GM12878 (cell line): ENCODE measurements at places on chromosomes 3 and 15. TPM values are rescaled to one million over a fixed set of nuclear protein-coding genes. Genes with fewer than 3 reads are reported as not detected.

Gene DPPA2
- not detected in 2 replicates for total RNA-seq

Gene MOBP
- 0.08 TPM in 1 of 2 replicates, not detected in the other for total RNA-seq

GRCh38 chr3:106215047-106215446 is 346.2 kb upstream of the CBLB start:
- no peak overlapping the region for H3K27ac ChIP-seq
- H3K4me3 ChIP-seq, result no peak overlapping the region
- no peak for DNase-seq
- no peaks in the 10 kb centered on the region for H3K27me3 ChIP-seq
- peaks cover 3% of the 10 kb centered on the region; the same call in 1 of the 2 replicates for H3K36me3 ChIP-seq

DNA sequence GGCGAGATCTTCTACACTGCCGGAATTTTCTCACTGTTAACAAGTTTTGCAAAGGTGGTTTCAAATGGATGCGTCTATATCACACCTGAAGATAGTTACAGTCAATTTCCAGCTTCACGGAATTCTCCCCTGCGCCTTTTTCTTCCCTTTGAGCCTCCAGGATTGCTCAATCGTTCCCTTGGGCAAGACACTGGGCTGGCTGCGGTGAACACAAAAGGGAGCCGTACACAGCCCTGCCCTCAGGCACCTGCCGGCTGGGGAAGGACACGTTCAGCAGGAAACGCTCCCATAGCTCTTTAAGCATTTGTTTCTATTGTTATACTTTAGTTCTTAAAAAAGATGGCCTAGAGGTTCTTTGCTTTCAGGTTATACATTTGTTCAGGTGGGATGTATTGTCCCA is 85.7 kb downstream of the C3orf70 start:
- no peak overlapping the region for H3K27ac ChIP-seq
- H3K27me3 ChIP-seq, result no peaks in the 10 kb centered on the region
- H3K4me3 ChIP-seq, result no peak overlapping the region
- no peaks in the 10 kb centered on the region for H3K36me3 ChIP-seq
- no peak for DNase-seq

DNA sequence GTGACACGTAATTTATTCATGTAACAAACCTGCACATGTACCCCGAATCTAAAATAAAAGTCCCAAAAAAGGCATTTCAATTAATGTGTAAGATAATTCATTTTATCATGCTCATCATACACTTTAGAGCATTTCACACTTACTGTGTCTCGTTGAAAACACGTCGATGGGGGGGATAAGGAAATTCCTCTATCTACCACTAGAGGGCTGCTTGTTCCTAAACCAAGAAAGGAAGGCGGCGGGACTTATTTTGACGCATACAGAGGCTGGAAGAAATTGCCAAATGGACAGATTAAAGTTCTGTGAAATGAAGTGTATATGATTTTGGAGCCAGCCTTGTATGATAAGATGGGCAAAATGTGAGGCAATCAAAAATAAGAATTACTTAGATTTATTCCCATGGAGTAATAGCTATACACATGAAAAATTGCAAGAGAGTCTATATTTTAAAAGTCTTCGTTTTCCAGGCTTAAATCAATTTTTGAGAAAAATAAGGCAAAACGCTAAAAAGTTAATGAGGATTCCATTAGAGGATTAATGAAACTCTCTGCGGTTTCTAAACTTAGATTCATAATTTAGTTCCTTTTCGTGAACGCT is 346.8 kb downstream of the CNTN3 start:
- no peaks in the 10 kb centered on the region for H3K4me1 ChIP-seq
- no peak overlapping the region for H3K4me3 ChIP-seq
- no peaks in the 10 kb centered on the region for H3K36me3 ChIP-seq
- no peak overlapping the region for H3K27ac ChIP-seq
- no peaks in the 10 kb centered on the region for H3K27me3 ChIP-seq
- no peak for DNase-seq

DNA sequence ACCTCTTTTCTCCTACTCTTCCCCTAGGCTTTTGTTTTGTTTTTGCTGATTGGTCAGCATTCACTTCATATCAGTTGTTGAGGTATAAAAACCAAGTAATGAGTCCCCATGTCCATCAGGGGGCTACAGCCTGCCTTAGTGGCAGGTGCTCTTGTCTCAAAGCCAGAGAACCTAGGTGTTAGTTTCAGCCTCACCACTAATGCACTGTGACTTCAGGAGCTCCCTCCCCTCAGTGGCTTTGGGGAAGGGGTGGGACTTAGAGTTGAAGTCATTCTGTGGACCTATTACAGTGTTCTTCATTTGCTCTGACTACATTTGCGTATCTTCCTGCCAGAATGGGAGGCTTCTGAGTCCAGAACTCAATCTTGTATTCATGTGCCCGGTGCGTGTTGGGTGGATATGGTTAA is 41.6 kb downstream of the NR2C2 start:
- peak; percentile 87 for DNase-seq
- H3K27me3 ChIP-seq, result no peaks in the 10 kb centered on the region
- no peaks in the 10 kb centered on the region for H3K4me1 ChIP-seq
- no peaks in the 10 kb centered on the region; the same call in 1 of the 2 replicates for H3K36me3 ChIP-seq

DNA sequence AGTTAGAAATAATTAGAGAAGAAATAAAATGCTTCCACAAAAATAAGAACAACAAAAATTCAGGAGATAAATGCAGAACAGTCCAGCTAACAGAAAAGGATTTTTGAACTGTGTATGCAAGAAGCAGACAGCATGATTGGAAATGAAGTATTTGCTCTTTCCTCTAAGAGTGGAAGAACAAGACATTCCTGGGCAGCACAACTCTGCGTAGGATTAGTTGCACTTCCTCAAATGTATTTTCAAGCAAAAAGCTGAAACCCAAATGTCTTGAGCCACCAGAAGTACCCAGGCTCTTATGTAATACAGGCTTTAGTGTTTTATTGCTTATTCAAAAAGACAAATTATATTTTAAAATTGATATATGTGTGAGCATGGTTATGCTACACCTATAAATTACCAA is 127.2 kb downstream of the ZBTB20 start:
- no peaks in the 10 kb centered on the region for H3K36me3 ChIP-seq
- H3K27me3 ChIP-seq, result no peaks in the 10 kb centered on the region
- H3K4me1 ChIP-seq, result peaks cover 6% of the 10 kb centered on the region
- H3K4me3 ChIP-seq, result no peak overlapping the region

- DNase-seq, result no peak
- no peak overlapping the region for H3K27ac ChIP-seq
- no peaks in the 10 kb centered on the region for H3K27me3 ChIP-seq
These were observed 37.0 kb downstream of the ETFA start for GRCh38 chr15:76274226-76274625.

DNA sequence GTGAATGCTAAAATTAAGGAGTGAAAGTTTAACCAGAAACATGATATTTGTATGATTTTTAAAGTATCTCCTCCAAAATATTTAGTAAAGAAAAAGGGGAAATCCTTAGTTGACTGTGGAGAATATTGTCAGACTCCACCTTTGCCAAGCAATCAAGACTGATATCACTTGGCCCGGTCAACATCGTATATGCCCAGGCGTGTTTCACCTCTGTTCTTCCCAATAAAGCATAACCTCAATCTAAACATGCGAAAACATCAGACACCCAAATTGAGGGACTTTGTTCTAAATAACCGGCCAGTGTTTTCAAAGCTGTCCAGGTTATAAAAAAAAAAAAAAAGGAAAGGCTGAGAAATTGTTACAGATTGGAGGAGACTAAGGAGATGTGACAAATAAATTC is 54.2 kb upstream of the PPP4R2 start:
- H3K4me1 ChIP-seq, result no peaks in the 10 kb centered on the region
- no peak for DNase-seq
- no peak overlapping the region for H3K4me3 ChIP-seq
- H3K27ac ChIP-seq, result no peak overlapping the region

- H3K36me3 ChIP-seq, result no peaks in the 10 kb centered on the region
- H3K4me3 ChIP-seq, result no peak overlapping the region
- no peak for DNase-seq
- no peaks in the 10 kb centered on the region for H3K27me3 ChIP-seq
- H3K27ac ChIP-seq, result no peak overlapping the region
- H3K4me1 ChIP-seq, result no peaks in the 10 kb centered on the region
These were observed 92.3 kb downstream of the FRMD5 start for GRCh38 chr15:44102675-44103254.

- no peak overlapping the region for H3K27ac ChIP-seq
- H3K27me3 ChIP-seq, result no peaks in the 10 kb centered on the region
- H3K36me3 ChIP-seq, result no peaks in the 10 kb centered on the region
- H3K4me3 ChIP-seq, result no peak overlapping the region
- no peak for DNase-seq
These were observed 87.6 kb upstream of the ACP3 start for GRCh38 chr3:132229641-132230040.

DNA sequence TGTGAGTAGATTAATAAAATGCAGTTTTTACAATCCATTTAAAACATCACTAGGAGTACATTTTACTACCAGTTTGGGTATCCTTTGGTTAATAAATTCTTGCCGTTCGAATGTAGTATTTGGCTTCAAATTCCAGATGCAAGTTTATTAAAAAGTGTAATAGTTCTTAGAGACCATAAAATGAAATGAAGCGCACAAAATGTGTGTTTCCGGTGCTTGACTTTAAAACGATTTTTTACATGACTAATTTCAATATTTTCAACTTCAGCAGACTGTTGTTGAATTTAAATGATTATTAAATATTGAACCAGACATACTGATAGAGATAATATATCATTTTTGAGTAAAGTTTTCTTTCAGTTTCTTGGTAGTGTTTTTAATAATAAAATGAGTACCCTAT is 138.4 kb upstream of the NAALADL2 start:
- no peak overlapping the region for H3K27ac ChIP-seq
- DNase-seq, result no peak
- H3K4me1 ChIP-seq, result no peaks in the 10 kb centered on the region
- H3K36me3 ChIP-seq, result no peaks in the 10 kb centered on the region
- H3K27me3 ChIP-seq, result no peaks in the 10 kb centered on the region
- H3K4me3 ChIP-seq, result no peak overlapping the region

Gene DHFR2
- total RNA-seq, result 4.2 and 5.4 TPM in 2 replicates

GRCh38 chr15:94075349-94075748 is 156.0 kb upstream of the MCTP2 start:
- H3K4me1 ChIP-seq, result no peaks in the 10 kb centered on the region
- no peak for DNase-seq
- no peaks in the 10 kb centered on the region for H3K27me3 ChIP-seq
- no peak overlapping the region for H3K4me3 ChIP-seq
- no peak overlapping the region for H3K27ac ChIP-seq
- no peaks in the 10 kb centered on the region for H3K36me3 ChIP-seq

DNA sequence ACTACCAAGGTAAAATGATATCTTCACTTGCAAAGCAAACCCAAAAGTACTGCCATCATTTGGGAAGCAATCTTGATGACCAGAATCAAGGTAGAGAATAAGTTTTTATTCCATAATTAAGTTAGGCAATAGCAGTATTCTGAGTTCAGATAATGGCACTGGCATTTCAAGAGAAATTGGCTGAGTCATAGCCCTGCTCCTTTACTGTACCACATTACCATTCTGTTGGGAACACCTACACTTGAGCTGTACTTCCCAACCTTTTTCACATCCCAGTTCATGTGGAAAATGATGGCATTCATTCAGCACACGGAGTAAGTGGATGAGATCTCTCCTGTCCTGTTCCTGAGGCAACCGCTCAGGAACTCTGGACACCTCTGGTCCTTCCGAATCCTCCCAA is 311.6 kb upstream of the TPRG1 start:
- no peaks in the 10 kb centered on the region for H3K36me3 ChIP-seq
- no peaks in the 10 kb centered on the region for H3K4me1 ChIP-seq
- no peaks in the 10 kb centered on the region for H3K27me3 ChIP-seq
- DNase-seq, result no peak
- no peak overlapping the region for H3K4me3 ChIP-seq
- H3K27ac ChIP-seq, result no peak overlapping the region

GRCh38 chr15:68580026-68580882 is 1.5 kb downstream of the CORO2B start:
- H3K27me3 ChIP-seq, result peaks cover 29% of the 10 kb centered on the region
- no peak overlapping the region for H3K4me3 ChIP-seq
- no peak overlapping the region for H3K27ac ChIP-seq
- no peak for DNase-seq
- no peaks in the 10 kb centered on the region for H3K4me1 ChIP-seq

Gene ZFAND6
- total RNA-seq, result 71.2 and 78.9 TPM in 2 replicates

DNA sequence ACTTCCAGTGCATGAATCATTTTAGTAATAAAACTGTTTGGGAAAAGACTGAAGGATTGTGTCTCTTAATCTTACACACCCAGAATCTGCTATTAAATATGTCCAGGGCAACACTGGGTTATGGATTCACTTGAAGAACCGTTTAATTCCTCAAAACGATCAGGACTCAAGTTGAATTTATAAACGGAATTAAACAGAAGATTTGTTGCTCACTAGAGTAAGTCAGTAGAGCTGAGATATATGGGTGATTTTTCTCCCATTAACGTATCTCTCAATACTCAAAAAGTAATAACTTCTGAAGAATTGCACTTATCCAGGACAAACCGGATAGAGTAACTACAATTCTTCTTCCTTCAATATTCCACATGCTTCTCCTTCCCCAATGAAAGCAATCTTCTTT is 41.1 kb upstream of the LIPC start:
- no peaks in the 10 kb centered on the region for H3K27me3 ChIP-seq
- no peak overlapping the region for H3K4me3 ChIP-seq
- DNase-seq, result no peak
- H3K27ac ChIP-seq, result no peak overlapping the region
- no peaks in the 10 kb centered on the region for H3K36me3 ChIP-seq
- H3K4me1 ChIP-seq, result no peaks in the 10 kb centered on the region

Gene MNS1
- total RNA-seq, result 0.67 and 1.1 TPM in 2 replicates

Gene PARP15
- 33.2 and 35.3 TPM in 2 replicates for total RNA-seq

DNA sequence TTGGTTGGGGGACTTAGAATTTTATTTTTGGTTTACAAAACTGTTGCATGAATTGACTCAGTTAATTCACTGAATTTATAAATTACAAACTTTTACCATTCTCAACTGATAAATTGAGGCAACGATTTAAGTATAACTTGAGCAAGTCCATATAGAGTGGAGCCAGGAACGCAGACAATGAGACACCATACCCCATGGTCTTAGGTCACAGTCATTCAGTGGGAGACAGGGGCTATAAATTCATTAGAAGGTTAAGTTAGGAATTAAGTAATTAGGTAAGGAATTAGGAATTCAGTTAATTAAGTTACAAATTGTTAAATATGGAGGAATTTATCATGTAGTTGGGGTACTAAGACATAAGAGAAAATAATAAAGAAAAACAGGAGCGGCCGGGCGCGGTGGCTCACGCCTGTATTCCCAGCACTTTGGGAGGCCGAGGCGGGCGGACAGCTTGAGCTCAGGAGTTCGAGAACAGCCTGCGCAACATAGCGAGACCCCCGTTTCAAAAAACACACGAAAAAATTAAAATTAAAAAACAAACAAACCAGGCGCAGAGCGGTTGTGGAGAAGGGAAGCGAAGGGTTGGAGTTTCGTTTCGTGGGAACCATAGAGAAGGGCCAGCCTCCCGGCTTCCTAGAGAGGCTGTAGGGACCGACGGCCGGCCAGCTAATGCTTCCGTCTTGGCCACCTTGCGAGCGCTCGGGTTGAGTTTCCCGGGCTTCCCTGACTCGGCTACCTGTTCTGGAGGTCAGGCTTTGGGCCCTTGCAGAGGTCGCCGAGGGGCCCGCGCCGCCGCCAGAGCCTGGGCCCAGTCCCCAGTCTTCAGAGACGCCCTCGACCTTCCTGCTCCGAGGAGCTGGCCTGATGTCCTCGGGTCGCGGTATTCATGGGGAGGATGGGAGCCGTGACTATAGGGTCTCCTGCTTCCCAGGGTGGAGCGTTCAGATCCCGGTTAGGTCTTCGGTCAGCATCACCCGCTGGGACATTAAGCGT is at the start of gene ZNF619:
Gene ZNF619, plus strand, starts transcription at position 645 of the 993 bp plus-strand sequence. CDS start 858 bp downstream, outside the sequence.
- no peak for DNase-seq
- H3K27me3 ChIP-seq, result no peaks in the 10 kb centered on the region
- 0 out of 2 replicates have a peak, but pooled peaks cover 2% of the 10 kb centered on the region for H3K4me1 ChIP-seq
- H3K4me3 ChIP-seq, result peak within 1 kb of the TSS; percentile 72
- peaks cover 5% of the 10 kb centered on the region; the same call in 1 of the 2 replicates for H3K36me3 ChIP-seq

Gene POLR2M
- total RNA-seq, result 42.1 and 47.8 TPM in 2 replicates

- H3K36me3 ChIP-seq, result no peaks in the 10 kb centered on the region
- H3K27ac ChIP-seq, result no peak overlapping the region
- H3K4me1 ChIP-seq, result no peaks in the 10 kb centered on the region
- no peak for DNase-seq
- no peak overlapping the region for H3K4me3 ChIP-seq
These were observed 629.2 kb upstream of the ZNF385D start for GRCh38 chr3:22380253-22380652.
